ENCODE measurements at places on chromosomes 3 and 15. TPM values are rescaled to one million over a fixed set of nuclear protein-coding genes. Genes with fewer than 3 reads are reported as not detected.

RBPMS2 gene
- 24.0 TPM for total RNA-seq

DHX36 gene
- total RNA-seq: 53.8 TPM

KIF9 gene
- total RNA-seq: 12.1 TPM

KNL1 gene
- total RNA-seq: 9.5 TPM

HDC gene
- total RNA-seq: not detected

SYNPR gene
- not detected for total RNA-seq

PYDC2 gene
- not detected for total RNA-seq

NR2F2 gene
- 15.9 TPM for total RNA-seq

LRRIQ4 gene
- total RNA-seq: 0.38 TPM

IL20RB gene
- total RNA-seq: 2.9 TPM

CDHR4 gene
- 1.1 TPM for total RNA-seq

CLRN1 gene
- not detected for total RNA-seq

ZSCAN2 gene
- 22.0 TPM for total RNA-seq

PCOLCE2 gene
- 1.8 TPM for total RNA-seq

CLDN16 gene
- total RNA-seq: not detected

ANKRD63 gene
- not detected for total RNA-seq

ZCWPW2 gene
- total RNA-seq: 0.80 TPM

SNRPA1 gene
- 62.2 TPM for total RNA-seq

SLC6A20 gene
- total RNA-seq: 0.21 TPM

SCN11A gene
- total RNA-seq: 0.69 TPM

C3orf85 gene
- not detected for total RNA-seq

VEPH1 gene
- 10.3 TPM for total RNA-seq

VIPR1 gene
- total RNA-seq: 5.4 TPM

POPDC2 gene
- total RNA-seq: 2.0 TPM

ACOX2 gene
- total RNA-seq: 1.1 TPM

GOLGA8T gene
- 0.41 TPM for total RNA-seq

PRICKLE2 gene
- 5.3 TPM for total RNA-seq

POC1A gene
- total RNA-seq: 7.5 TPM

SLC28A1 gene
- total RNA-seq: not detected

GABRB3 gene
- 4.4 TPM for total RNA-seq

DENND4A gene
- total RNA-seq: 17.1 TPM

STARD5 gene
- 7.3 TPM for total RNA-seq

MKRN3 gene
- total RNA-seq: 0.85 TPM

CPNE9 gene
- 0.31 TPM for total RNA-seq

CNTN4 gene
- not detected for total RNA-seq

MME gene
- 4.7 TPM for total RNA-seq

ISY1 gene
- 61.9 TPM for total RNA-seq
